ENCODE measurements at places on chromosomes 12 and 14.
A peak's percentile ranks its signal among the peaks of the same experiment; 100 is the strongest.

DNA sequence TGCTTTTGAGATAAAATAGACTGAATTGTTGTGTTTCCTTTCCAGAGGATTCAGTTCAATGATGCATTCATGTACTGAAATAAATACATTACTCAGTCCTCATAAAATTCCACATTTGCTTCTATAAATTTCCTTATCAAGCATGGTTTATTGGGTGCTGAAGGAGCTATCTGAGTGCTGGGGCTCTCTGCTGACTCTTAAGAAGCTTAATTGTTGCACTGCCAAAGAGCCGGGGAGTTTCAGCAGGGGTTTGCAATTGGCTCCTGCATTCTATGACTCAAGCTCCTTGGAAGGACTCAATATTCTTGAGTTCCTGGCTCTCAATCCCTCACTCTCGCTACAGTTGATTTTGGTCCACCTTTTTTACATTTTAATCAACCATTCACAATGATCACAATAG lies 69.8 kb upstream of the PYGL start:
- no peak overlapping the region for H3K4me3 ChIP-seq
- no peaks in the 10 kb centered on the region for H3K27me3 ChIP-seq
- DNase-seq = no peak
- no peaks in the 10 kb centered on the region for H3K36me3 ChIP-seq

DNA sequence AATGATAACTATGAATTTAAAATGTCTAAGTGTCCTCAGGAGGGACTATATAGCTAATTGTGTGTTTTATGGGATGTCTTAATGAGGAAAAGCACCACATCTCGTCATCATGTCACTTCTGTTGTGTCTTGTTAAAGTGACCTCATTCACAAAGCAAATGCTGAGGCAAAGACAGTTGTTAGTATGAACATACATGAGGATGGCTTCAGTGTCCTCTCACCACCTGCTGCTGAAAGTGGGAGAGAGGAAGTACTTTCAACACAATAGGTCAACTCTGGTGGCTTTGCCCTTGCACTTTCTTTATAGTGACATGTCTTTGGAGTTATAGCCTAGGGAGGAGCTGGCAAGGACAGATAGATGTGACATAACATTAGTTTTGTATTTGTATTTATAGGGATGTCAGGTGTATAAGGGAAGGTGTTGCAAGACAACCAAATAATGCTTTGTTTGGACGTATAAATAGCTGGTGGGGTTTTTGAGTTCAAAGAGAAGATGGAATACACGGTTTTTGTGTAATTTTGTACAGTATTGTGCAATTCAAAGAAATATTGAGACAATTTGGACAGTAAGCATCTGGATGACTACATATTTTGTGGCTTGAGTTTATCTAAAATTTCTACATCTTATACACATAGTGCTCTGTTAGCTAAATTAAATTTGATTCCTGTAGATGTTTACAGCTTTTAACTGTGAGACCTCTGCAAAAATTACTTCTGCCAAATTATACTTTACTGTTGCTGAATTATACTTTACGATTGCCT lies 131.7 kb upstream of the ATP2B1 start:
- H3K4me1 ChIP-seq = no peaks in the 10 kb centered on the region
- H3K27ac ChIP-seq = no peak overlapping the region
- no peaks in the 10 kb centered on the region for H3K36me3 ChIP-seq

DNA sequence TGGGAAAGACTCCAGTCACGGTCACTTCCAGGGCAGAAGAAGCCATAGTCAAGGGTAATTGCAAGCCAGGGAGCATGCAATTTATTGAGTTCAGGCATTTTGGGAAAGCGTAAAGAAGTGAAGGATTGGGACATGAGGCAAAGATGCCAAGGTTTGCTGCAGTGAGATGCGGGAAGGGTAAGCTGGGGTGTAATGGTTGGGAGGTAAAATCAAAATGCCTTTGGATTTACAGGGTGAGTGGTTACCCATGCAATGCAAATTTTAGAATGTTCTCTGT lies 167.5 kb downstream of the BRMS1L start:
- H3K4me3 ChIP-seq = no peak overlapping the region
- no peak for DNase-seq
- no peak overlapping the region for H3K27ac ChIP-seq
- H3K27me3 ChIP-seq = no peaks in the 10 kb centered on the region
- no peaks in the 10 kb centered on the region for H3K36me3 ChIP-seq
- no peaks in the 10 kb centered on the region for H3K4me1 ChIP-seq

GRCh38 chr14:104688505-104689108 lies 811 bp upstream of the INF2 start:
- H3K4me1 ChIP-seq = peaks cover 78% of the 10 kb centered on the region
- peak overlapping the region; percentile 81 for H3K4me3 ChIP-seq
- no peaks in the 10 kb centered on the region for H3K27me3 ChIP-seq
- no peaks in the 10 kb centered on the region for H3K36me3 ChIP-seq
- peak overlapping the region; percentile 58 for H3K27ac ChIP-seq

DNA sequence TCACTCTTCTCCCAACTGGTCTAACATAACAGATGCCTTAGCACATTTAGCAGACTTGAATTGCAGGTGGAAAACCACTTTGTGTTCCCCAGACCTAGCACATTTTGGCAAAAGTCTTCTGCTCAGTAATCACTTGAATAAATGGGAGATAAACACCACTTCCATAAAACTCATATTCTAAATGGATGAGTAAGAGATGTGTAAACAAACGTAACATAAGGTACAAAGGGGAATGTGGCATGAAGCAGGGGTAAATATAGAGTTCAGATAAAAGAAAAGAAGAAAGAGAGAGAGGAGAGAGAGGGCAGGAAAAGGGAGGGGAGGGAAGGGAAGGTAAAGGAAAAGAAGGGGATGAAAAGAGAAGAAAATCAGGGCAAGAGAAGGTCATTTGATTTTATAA lies 17.0 kb upstream of the KERA start:
- no peak overlapping the region for H3K27ac ChIP-seq
- no peaks in the 10 kb centered on the region for H3K4me1 ChIP-seq
- no peaks in the 10 kb centered on the region for H3K36me3 ChIP-seq
- H3K27me3 ChIP-seq = no peaks in the 10 kb centered on the region
- no peak overlapping the region for H3K4me3 ChIP-seq

GRCh38 chr12:129607756-129608155 lies 296.1 kb downstream of the TMEM132D start:
- H3K27me3 ChIP-seq = no peaks in the 10 kb centered on the region
- no peak overlapping the region for H3K4me3 ChIP-seq
- H3K4me1 ChIP-seq = no peaks in the 10 kb centered on the region
- DNase-seq = no peak

DNA sequence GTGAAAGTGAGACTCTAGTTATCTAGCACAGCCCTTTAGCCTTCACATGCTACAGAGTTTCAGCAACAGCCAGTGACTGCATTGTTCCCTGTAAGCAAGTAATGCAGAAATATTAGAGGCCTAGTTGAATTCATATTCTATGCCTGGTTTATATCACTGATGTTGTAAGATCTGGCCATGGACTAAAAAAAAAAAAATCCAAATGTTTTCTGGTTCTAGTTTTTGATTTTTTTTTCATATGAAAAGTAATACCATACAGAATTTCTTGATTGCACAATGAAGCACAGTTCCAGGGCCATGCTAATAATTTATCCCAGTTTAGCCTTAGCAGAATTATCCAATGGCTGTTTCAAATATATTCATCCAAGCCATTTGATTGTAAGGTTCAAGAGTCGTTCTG lies 341.5 kb upstream of the DDHD1 start:
- no peak overlapping the region for H3K27ac ChIP-seq
- DNase-seq = no peak
- H3K4me3 ChIP-seq = no peak overlapping the region
- no peaks in the 10 kb centered on the region for H3K4me1 ChIP-seq
- H3K36me3 ChIP-seq = no peaks in the 10 kb centered on the region
- no peaks in the 10 kb centered on the region for H3K27me3 ChIP-seq

DNA sequence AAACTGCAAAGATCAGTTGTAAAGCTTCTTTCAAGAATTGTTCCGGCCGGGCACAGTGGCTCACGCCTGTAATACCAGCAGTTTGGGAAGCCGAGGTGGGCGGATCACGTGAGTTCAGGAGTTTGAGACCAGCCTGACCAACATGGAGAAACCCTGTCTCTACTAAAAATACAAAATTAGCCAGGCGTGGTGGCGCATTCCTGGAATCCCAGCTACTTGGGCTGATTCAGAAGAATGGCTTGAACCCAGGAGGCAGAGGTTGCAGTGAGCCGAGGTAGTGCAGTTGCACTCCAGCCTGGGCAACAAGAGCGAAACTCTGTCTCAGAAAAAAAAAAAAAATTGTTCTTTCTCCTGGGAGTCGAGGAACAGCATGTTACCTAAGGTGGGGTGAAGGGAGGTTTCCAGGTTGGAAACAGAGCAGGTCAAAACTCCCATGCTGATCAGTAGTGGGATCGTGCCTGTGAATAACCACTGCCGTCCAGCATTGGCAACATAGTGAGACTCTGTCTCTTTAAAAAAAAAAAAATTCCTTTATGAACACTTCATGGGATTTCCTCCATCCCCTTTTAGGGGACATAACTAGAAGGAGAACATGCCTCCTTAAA lies 13.9 kb downstream of the FBXO34 start:
- H3K4me3 ChIP-seq = no peak overlapping the region
- no peak for DNase-seq
- peaks cover 9% of the 10 kb centered on the region for H3K36me3 ChIP-seq
- H3K4me1 ChIP-seq = no peaks in the 10 kb centered on the region

GRCh38 chr12:19130224-19131024 lies 891 bp downstream of the PLEKHA5 start:
- H3K27ac ChIP-seq = no peak overlapping the region
- DNase-seq = peak; percentile 15
- no peaks in the 10 kb centered on the region for H3K36me3 ChIP-seq
- H3K4me1 ChIP-seq = peaks cover 14% of the 10 kb centered on the region

GRCh38 chr12:94792693-94793092 lies 142.3 kb upstream of the TMCC3 start:
- H3K4me3 ChIP-seq = no peak overlapping the region
- DNase-seq = no peak

- DNase-seq = peak; percentile 71
- no peaks in the 10 kb centered on the region for H3K27me3 ChIP-seq
- peak overlapping the region; percentile 79 for H3K4me3 ChIP-seq
- H3K27ac ChIP-seq = peak overlapping the region; percentile 97
Measured at GRCh38 chr12:31324845-31325523, 966 bp downstream of the SINHCAF start.

Data from B cell (primary cell).